ENCODE measurements at places on chromosomes 1 and 21.
A peak's percentile ranks its signal among the peaks of the same experiment; 100 is the strongest.

GRCh38 chr1:19946331-19946751 lies 22.9 kb upstream of the PLA2G2E start:
- no peak overlapping the region for H3K27ac ChIP-seq
- H3K27me3 ChIP-seq = no peaks in the 10 kb centered on the region
- H3K4me3 ChIP-seq = no peak overlapping the region
- no peak for DNase-seq

GRCh38 chr1:19061798-19062197 lies 105.3 kb upstream of the IFFO2 start:
- no peak for DNase-seq
- H3K27me3 ChIP-seq = peaks cover 8% of the 10 kb centered on the region
- no peak overlapping the region for H3K4me3 ChIP-seq
- no peaks in the 10 kb centered on the region for H3K36me3 ChIP-seq

DNA sequence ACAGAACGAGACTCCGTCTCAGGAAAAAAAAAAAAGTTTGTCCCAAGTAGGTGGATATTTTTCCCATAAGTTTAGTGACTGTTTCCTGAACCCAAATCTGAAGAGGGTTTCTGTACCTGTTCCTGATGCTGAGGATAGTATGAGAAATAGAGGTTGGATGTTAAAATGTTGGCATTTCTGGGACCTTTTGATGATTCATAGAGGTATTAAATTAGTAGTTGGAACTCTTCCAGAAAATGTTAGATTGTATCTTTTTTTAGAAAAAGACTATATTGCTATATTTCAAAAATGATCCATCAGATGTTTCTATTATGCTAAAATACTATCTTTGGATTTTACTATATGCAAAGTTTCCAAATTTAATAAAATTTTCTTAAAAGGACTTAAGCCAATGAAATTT lies 2.9 kb upstream of the CENPL start:
- no peak overlapping the region for H3K4me3 ChIP-seq
- H3K27ac ChIP-seq = no peak overlapping the region
- no peaks in the 10 kb centered on the region for H3K27me3 ChIP-seq
- no peak for DNase-seq
- peaks cover 12% of the 10 kb centered on the region for H3K36me3 ChIP-seq

- no peak overlapping the region for H3K27ac ChIP-seq
- H3K4me1 ChIP-seq = peaks cover 7% of the 10 kb centered on the region
Measured at GRCh38 chr1:1959840-1960479, 40.9 kb upstream of the TMEM52 start.

GRCh38 chr21:28742527-28742926 lies 250.2 kb downstream of the LTN1 start:
- peaks cover 4% of the 10 kb centered on the region for H3K4me1 ChIP-seq
- no peaks in the 10 kb centered on the region for H3K36me3 ChIP-seq
- no peak overlapping the region for H3K27ac ChIP-seq
- no peak overlapping the region for H3K4me3 ChIP-seq
- no peak for DNase-seq

GRCh38 chr1:97654876-97655585 lies 265.8 kb downstream of the DPYD start:
- no peaks in the 10 kb centered on the region for H3K27me3 ChIP-seq
- DNase-seq = no peak
- no peaks in the 10 kb centered on the region for H3K4me1 ChIP-seq

- peak overlapping the region; percentile 85 for H3K4me3 ChIP-seq
- DNase-seq = peak; percentile 40
- no peaks in the 10 kb centered on the region for H3K36me3 ChIP-seq
Measured at GRCh38 chr1:230067871-230068620, 1.0 kb downstream of the GALNT2 start.

DNA sequence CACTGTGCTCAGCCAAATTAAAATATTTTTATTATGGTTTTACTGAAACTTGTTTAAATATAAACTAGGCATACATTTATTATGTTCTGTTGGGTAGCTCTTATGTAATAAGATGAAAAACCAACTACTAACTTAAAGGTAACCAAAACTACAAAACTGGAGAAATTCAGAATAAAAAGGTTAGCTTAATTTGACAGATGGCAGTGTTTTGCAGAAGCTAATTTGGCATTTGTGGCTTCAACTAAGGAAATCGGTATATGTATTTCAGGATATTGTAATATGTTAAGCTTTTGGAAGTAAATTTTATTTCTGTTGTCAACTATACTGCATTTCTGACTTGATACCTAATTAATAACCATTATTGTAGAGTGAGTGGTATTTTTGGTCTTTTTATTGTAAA lies 18.8 kb downstream of the USP25 start:
- H3K27me3 ChIP-seq = no peaks in the 10 kb centered on the region
- no peak for DNase-seq
- H3K27ac ChIP-seq = no peak overlapping the region
- no peak overlapping the region for H3K4me3 ChIP-seq
- no peaks in the 10 kb centered on the region for H3K36me3 ChIP-seq

GRCh38 chr1:197850042-197850441 lies 52.4 kb upstream of the C1orf53 start:
- no peaks in the 10 kb centered on the region for H3K4me1 ChIP-seq
- H3K27ac ChIP-seq = no peak overlapping the region
- H3K4me3 ChIP-seq = no peak overlapping the region
- H3K27me3 ChIP-seq = no peaks in the 10 kb centered on the region
- DNase-seq = no peak

DNA sequence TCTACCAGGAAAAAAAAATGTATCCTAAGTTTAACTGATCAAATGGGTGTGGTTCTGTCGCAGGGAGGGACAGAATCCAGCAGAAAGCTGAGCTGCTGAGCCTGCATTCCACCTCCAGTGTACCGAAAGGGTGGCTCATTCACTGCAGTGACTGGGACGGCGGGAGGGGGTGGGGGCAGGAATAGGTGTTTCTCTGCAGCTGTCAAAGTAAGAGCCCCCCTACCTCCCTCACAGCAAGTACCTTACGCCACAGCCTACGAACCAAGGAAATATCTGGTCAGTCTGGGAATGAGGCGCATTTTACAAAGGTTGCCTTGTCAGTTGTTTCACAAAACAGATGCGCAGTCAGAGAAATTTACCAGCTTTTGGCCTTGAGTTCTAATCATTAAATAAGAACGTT lies 1.7 kb downstream of the S100B start:
- no peaks in the 10 kb centered on the region for H3K27me3 ChIP-seq
- H3K36me3 ChIP-seq = no peaks in the 10 kb centered on the region
- peaks cover 42% of the 10 kb centered on the region for H3K4me1 ChIP-seq
- no peak overlapping the region for H3K4me3 ChIP-seq
- no peak overlapping the region for H3K27ac ChIP-seq

DNA sequence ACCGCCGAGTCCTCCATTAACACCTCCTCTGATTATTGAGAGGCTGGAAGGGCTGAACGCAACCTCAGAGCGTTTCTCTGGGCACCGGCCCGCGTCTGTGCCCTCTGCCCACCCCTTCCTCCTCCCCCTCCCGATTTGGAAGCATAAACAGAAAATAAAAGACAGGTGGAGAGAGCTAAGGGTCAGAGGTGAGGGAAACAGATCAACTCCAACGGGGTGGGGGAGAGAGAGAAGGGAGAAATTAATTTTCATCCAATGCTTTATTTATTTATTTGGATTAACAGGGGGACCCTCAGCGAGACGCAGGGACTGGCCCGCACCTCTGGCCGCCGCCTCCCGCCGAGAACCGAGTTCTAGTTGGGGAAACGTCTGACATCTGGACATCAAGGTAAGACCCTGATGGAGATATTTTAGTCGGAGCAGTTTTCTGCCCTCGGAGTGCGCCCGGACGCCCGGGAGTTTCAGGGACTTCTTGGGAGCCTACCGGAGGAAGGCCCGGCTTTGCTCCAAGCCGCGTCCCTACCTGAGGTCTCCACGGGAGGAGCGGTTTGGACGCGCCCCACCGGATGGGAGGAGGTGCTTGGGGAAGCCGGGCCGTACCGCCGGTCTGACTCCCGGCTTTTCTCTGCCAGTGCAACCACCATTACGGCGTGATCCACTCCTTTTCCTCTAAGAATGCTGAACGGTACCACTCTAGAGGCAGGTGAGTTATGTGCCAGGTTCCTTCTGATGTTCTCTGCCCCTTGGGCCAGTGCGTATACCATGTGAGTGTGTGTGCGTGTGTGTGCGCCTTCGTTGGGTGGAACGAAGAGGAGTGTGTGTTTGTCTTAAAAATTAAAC lies 5.1 kb upstream of the LHX9 start:
- peaks cover 99% of the 10 kb centered on the region for H3K27me3 ChIP-seq
- no peak for DNase-seq
- no peak overlapping the region for H3K27ac ChIP-seq
- H3K4me1 ChIP-seq = peaks cover 74% of the 10 kb centered on the region
- peak overlapping the region; percentile 10 for H3K4me3 ChIP-seq
- no peaks in the 10 kb centered on the region for H3K36me3 ChIP-seq

DNA sequence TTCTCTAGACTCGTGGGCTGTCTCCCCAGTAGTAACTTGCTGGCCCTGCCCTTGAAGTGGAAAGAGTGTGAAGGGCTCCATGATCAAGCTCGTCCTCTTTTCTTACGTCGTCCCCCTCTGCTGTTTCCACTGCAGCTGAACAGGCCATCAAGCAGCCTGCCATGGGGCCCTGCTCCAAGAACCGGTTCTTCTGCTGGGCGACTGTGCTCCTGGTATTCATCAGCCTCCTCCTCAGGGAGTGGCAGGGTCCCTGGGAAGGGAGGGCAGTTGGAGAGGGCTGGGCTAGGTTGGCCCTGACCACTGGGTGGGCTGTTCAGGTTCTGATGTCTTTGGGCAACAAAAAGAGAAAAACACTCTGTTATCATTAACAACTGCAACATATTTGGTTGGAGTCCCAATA lies 151.5 kb downstream of the FCRL5 start:
- H3K4me3 ChIP-seq = no peak overlapping the region
- H3K27ac ChIP-seq = no peak overlapping the region
- H3K4me1 ChIP-seq = peaks cover 3% of the 10 kb centered on the region
- DNase-seq = no peak
- H3K27me3 ChIP-seq = peaks cover 22% of the 10 kb centered on the region

DNA sequence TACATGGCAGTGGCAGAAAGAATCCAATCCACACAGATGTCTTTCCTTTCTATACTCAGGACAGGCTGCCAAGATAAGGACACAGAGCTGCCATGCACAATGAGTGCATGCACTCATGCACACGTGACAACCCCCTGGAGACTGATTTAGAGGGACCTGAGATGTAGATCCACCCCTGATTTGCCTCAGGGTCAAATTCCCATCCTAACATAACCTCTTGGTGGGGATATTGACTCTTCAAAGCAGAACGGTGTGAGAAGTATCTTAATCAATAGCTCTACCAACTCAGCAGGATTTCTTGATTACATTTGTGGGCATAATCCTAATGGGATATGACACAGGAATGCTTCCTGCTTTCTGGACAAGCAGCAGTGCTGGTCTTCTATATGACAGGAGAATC lies 125.2 kb upstream of the DSCAM start:
- H3K4me1 ChIP-seq = no peaks in the 10 kb centered on the region
- no peaks in the 10 kb centered on the region for H3K36me3 ChIP-seq
- no peak overlapping the region for H3K4me3 ChIP-seq
- H3K27ac ChIP-seq = no peak overlapping the region
- H3K27me3 ChIP-seq = no peaks in the 10 kb centered on the region

DNA sequence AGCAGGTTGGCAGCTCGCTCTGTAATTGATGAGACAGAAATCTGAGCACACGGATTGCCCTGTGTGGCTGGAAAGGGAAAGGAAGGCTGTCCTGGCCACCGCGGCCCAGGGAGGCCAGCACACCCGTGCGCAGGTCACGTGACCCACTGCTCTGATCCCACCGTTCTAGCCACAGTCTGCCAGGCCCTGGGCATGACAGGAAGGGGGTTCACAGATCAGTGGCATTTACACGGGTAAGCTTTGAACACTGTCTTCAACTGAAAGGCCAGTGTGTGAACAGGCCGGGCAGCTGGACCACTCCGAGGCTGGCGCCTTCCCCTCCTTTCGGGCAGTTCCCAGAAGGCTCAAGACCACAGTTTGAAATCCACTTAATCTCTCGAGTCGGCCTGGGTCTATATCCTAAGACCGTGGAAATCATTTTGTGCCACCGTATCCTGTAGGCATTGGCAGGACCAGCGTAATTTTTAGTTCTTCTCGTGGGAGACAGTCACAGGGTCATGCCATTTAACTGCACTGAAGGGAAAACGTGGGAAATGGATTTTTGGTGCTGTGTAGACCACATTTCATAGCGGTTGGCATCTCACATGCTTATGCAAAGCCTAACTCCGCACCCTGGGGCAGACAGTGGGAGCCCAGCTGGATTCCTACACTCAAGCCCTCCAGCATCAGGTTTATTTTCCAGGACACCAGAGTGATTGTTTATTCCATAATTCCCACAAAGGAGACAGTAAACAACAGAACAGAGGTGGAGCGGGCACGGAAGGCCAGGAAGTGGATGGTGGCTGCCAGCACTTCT lies 3.1 kb upstream of the ADARB1 start:
- no peaks in the 10 kb centered on the region for H3K36me3 ChIP-seq
- DNase-seq = no peak
- H3K27ac ChIP-seq = no peak overlapping the region
- H3K4me3 ChIP-seq = no peak overlapping the region
- peaks cover 21% of the 10 kb centered on the region for H3K4me1 ChIP-seq

- H3K27me3 ChIP-seq = no peaks in the 10 kb centered on the region
- peak overlapping the region; percentile 76 for H3K4me3 ChIP-seq
- no peak for DNase-seq
- peak overlapping the region; percentile 37 for H3K27ac ChIP-seq
Measured at GRCh38 chr1:43358121-43358745, 548 bp upstream of the CDC20 start.

GRCh38 chr1:41514381-41514780 lies 29.9 kb upstream of the EDN2 start:
- H3K36me3 ChIP-seq = peaks cover 6% of the 10 kb centered on the region
- no peaks in the 10 kb centered on the region for H3K27me3 ChIP-seq
- no peak overlapping the region for H3K27ac ChIP-seq
- DNase-seq = no peak
- H3K4me3 ChIP-seq = no peak overlapping the region

- no peak overlapping the region for H3K4me3 ChIP-seq
- H3K27me3 ChIP-seq = no peaks in the 10 kb centered on the region
- no peak overlapping the region for H3K27ac ChIP-seq
- H3K4me1 ChIP-seq = peaks cover 57% of the 10 kb centered on the region
Measured at GRCh38 chr1:27529704-27530018, 39.7 kb upstream of the WASF2 start.

DNA sequence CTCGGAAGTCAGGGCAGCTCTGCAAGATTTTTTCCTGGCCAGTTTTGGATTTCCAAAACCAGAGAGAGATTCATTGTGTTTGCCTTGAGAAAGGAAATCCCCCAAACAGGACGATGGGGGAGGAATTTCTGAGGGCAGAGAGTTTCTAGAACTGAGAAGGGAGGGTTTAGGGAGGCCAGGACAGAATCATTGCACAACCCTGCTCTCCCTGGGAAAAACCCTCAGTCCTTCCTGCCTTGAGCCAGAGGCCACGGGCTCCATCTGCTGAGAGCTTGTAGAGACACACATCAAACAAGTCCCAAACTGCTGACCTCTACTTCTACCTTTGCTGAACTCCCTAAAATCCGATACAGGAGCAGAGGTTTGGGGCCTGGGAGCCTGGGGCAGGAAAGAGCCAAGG lies 99.7 kb downstream of the NMNAT2 start:
- no peaks in the 10 kb centered on the region for H3K4me1 ChIP-seq
- H3K36me3 ChIP-seq = no peaks in the 10 kb centered on the region
- no peak overlapping the region for H3K4me3 ChIP-seq
- no peak for DNase-seq
- H3K27me3 ChIP-seq = no peaks in the 10 kb centered on the region

GRCh38 chr1:53155534-53155933 lies 13.1 kb upstream of the SLC1A7 start:
- no peak overlapping the region for H3K4me3 ChIP-seq
- no peaks in the 10 kb centered on the region for H3K36me3 ChIP-seq
- no peaks in the 10 kb centered on the region for H3K4me1 ChIP-seq
- DNase-seq = no peak

Data from CD4-positive, alpha-beta T cell (primary cell).